ENCODE measurements at places on chromosomes 5 and 9.

DNA sequence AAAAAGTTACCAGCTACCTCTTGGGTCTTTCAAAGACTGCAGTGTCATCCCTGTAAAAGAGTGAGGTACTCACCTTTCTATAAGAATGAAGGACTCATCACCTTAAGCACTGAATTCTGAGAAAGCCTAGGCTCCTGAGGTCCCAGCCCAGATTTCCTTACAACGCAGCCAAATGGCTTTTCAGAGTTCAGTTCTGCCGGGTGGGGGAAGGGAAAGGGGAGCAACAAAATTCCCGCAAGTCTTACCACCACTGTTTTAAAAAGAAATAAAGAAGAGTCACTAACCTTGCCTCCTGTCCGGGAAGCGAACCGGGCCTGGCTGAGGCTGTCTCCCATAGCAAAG is 373 bp downstream of the ADAMTS12 start:
- no peak for DNase-seq

DNA sequence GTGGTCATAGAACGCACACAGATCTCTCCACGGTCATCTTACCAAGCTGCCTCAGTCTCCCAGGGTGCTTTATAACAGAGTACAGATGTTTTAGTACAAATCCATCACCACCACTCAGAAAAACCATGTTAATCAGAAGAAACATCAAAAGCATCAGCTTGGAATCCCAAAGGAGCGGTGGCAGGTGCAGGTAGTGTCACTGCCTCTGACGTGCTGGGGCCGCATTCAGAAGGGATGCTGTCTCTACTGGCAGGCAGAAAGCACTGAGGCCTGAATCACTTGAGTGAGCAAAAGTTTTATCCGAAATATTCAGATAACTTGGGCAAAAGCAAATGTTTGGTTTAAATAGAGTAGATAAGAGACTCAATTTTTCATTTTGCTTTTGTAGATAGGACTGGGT is 448.4 kb upstream of the ZNF608 start:
- DNase-seq: no peak

- no peak for DNase-seq
Observed at GRCh38 chr5:79794347-79794746, 104.7 kb downstream of the CMYA5 start.

DNA sequence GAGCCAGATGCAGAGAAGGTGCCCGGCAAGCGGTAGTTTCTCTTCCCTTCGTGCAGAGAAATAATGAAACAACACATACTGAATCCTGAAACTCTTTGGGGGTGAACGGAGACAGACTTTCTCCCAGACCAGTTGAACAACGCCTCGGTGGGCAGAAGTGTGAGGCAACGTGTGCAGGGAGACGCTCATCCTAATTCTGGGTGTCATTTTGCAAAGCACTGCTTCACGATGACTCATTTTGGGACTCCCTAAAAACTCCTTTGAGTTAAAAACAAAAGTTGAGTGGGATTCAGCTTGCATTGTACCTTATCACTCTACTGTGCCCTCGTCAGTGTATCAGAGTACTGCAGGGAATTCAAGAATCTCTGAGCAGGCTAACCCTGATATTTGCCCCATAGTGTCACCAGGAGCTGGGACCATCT is 3.5 kb upstream of the NEK6 start:
- DNase-seq: no peak

DNA sequence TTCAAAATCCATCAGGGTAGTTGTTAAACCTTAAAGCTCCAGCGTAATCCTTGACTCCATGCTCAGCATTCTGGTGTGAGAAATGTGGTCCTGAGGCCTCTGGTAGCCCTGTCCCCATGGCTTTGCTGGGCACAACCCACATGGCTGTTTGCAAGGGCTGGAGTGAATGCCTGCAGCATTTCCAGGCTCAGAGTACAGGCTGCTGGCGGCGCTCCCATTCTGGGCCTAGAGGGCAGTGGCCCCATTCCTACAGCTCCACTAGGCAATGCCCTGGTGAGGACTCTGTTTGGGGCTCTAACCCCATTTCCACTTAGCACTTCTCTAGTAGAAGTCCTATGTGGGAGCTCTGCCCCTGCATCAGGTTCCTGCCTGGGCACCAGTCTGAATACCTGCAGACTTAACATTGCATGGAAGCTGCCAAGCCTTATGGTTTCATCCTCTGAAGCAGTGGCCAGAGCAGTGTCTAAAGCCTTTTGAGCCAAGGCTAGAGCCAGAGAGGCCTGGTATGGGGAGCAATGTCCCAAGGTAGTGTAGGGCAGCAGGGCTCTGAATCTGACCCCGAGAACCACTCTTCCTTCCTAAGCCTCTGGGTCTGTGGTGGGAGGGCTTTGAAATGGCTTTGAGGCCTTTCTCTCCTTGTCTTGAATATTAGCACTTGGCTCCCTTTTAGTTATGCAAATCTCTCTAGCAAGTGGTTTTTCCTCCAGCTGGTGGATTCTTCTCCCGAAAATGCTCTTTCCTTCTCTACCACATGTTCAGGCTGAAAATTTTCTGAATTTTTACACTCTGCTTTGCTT is 5.8 kb upstream of the ALDH1A1 start:
- DNase-seq: no peak

GRCh38 chr5:16855898-16856297 is 80.2 kb downstream of the MYO10 start:
- no peak for DNase-seq

DNA sequence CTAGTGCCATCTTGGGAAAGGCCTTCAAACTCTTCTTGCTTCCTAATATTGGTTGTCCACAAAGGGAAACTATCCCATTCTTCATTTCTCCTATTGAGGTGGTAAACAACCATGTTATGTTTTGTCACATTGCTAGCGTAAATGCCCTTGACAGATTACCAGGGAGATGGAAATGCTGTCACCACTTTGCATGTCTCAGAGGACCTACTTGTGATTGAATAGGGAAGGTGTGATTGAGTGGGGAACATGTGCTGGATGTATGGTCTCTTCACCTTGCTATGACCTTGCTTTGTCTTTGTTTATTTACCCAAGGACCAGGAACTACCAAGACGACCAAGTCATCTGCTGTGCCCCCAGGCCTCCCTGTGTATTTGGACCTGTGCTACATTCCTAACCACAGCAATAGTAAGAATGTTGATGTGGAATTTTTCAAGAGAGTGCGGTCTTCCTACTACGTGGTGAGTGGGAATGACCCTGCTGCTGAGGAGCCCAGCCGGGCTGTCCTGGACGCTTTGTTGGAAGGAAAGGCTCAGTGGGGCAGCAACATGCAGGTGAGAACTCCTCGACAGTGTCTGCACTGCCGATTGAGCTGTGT is 96.1 kb downstream of the MAP1B start:
- DNase-seq: no peak

DNA sequence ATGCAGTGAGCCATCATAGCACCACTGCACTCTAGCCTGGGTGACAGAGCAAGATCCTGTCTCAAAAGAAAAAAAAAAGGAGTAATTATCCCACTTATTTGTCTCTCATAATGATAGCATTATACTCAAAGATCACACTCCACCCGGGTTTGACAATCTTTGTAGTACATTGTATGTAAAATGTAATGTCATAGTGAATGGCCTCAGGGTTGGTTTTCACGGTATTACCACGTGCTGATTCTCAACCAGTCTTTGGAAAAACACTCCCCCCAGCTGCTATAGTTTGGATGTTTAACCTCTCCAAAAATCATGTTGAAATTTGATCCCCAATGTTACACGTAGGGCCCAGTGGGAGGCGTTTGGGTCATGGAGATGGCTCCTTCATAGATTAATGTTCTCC is 402.4 kb upstream of the GRAMD2B start:
- DNase-seq: no peak

DNA sequence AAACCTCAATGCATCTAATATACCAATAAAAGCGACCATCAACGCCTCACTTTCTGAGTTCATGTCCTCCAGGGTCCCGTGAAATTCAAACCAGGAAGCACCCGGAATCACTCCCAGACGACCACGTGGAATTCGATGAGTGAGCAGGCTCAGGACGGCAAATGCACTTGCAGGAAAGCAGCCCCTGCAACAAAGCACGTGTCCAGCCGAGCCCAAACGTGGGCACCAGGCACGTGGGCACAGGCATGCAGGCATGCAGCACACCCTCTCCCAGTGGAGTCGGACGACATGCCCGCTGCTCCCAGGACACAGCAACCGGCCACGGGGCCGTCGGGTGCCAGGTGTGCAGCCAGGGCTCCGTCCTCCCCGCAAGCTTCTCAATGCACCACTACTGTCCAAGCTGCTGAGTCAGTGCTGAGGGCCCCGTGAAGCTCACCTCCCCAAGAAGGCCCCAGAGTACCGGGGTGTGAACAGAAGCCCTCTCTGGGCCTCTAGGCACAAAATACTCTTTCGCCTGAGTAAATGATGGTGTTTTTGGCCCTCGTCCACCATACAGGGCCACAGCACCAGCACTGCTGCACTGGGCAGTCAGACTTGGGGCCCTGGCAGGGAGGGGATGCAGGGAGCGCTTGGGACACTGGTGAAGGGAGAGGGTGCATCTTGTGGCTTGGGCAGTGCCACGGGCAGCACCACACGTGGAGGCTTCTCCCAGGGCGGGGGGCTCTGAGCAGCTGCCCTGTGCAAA is 87.6 kb downstream of the VAV2 start:
- DNase-seq: no peak

- no peak for DNase-seq
Observed at GRCh38 chr5:154999865-155000264, 13.7 kb upstream of the KIF4B start.

GRCh38 chr9:83432877-83433550 is 105.2 kb downstream of the FRMD3 start:
- no peak for DNase-seq

GRCh38 chr5:15124871-15125568 is 253.4 kb upstream of the ANKH start:
- DNase-seq: no peak

- no peak for DNase-seq
Observed at GRCh38 chr5:90640484-90641059, 82.0 kb downstream of the ADGRV1 start.

- DNase-seq: no peak
Observed at GRCh38 chr5:7849681-7850394, 1.1 kb downstream of the CFAP90 start.

DNA sequence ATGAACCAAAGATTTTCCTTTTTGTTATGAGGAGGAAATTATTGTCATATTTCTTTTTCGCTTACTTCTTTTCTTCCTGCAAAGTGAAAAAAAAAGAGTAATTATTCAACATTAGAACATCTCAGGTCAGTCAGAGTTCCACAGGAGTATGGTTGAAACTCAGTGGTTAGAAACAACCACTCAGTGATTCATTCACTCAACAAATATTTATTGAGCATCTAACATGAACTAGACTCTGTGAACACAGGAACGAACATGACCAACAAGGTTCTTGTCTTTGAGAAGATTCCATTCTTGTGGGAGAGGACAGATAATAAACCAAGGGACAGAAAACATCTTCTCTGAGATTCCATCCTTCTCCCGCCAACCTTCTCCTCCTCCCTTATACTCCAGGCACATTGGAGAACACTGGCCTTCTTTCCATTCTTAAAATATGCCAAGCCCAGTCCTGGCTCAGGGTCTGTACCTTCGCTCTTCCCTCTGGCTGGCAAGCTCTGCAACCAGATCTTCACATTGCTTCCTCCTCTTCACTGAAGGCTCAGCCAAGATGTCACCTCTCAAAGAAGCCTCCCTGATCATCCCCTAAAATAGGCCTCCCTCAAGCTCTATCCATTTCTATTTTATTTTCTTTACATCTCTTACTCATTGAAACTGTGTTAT is 6.8 kb upstream of the GRAMD2B start:
- no peak for DNase-seq

- no peak for DNase-seq
Observed at GRCh38 chr5:64210866-64211265, 45.2 kb downstream of the RNF180 start.

DNA sequence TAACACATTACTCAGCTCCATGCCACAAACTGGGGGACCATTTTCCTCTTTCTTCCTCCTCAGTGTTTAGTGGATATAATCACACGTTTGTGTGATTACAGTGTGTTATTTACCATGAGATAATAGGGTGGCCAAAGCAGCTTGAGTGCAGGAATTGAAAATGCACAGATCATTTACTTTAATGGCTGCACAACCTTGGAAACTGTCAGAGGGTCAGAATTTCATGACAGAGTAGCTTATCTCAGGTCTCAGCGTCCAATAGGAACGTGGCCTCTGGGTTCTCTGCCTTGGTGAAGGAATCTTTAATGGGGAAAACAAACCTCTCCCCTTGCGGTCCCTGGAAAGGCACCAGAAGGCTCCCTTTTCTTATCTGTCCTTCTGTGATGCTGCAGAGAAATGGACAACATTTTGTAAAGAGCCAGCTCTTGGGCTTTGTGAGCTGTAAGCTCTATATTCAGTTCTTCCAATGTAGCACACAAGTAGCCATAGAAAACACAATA is 87.4 kb upstream of the CD180 start:
- DNase-seq: no peak

DNA sequence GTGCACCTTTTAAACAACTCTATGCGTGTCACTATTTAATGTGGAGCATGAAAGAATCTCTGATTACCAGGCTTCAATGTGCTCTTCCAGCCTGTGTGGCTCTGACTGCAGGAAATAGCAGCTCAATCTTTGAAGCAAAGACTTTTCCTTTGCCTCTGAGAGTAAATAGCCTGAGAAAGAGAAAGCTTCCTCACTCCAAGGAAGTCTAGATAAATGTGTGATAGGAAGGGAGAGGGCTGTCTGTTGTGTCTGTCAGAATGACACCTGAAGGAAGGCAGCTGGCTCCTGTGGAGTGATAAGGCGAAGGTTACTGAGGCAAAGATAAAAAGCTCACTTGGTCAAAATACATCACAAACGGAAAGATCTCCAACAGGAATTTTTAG is 205.3 kb upstream of the HAPLN1 start:
- no peak for DNase-seq

- DNase-seq: no peak
Observed at GRCh38 chr9:132538071-132538470, 44.3 kb upstream of the BARHL1 start.

- DNase-seq: no peak
Observed at GRCh38 chr5:179253730-179254129, 91.5 kb downstream of the ADAMTS2 start.

DNA sequence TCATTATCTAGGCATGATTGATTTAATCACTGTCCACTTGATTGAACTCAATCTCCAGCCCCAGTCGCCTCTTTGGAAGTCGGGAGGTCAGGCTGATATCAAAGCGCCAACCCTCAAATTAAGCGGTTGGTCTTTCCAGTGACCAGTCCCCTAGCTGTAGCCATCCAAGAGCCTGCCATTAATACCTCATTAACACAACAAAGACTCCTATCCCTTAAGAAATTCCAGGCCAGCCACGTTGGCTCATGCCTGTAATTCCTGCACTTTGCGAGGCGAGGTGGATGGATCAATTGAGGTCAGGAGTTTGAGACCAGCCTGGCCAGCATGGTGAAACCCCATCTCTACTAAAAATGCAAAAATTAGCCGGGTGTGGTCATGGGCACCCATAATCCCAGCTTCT is 27.4 kb upstream of the GCNT1 start:
- DNase-seq: no peak

GRCh38 chr5:59799668-59800346 is 93.7 kb downstream of the PDE4D start:
- DNase-seq: no peak

Measured in stimulated activated CD4-positive, alpha-beta T cell treated with anti-CD3 and anti-CD28 coated beads, TNF-alpha, amount 100 ng/mL, for 24 hours (primary cell).